ENCODE measurements at places on chromosomes 12 and 14. TPM values are rescaled to one million over a fixed set of nuclear protein-coding genes. Genes with fewer than 3 reads are reported as not detected.

DNA sequence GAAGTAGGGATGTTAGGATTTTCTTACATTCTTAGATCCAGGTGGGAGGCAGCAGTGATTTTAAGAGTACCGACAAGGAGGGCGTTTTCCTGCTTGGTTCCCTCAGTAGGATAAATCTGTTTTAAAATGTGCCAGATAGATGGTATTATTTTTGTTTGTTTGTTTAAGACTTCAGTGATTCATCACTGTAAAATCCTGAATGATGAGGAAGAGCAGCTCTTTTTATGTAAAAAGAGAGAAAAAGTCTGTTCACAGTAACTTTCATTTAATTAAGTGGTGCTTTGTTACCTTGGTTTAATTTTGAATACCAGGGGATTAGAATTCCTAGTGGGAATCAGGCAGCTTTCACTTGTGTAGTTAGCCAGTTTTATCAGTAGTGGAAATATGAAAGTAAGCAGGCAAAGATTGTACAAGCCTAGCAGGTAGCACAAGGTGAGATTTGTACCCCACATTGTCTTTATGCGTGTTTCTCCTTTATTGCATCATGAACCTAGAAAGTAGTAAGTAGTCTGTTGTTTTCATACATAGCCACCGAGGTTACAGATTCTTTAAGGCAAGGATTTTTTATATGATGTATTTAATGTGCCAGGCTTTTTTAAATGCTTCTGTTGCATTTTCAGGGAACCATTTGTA, 349.6 kb downstream of the CCDC91 start:
- no peak for DNase-seq

DNA sequence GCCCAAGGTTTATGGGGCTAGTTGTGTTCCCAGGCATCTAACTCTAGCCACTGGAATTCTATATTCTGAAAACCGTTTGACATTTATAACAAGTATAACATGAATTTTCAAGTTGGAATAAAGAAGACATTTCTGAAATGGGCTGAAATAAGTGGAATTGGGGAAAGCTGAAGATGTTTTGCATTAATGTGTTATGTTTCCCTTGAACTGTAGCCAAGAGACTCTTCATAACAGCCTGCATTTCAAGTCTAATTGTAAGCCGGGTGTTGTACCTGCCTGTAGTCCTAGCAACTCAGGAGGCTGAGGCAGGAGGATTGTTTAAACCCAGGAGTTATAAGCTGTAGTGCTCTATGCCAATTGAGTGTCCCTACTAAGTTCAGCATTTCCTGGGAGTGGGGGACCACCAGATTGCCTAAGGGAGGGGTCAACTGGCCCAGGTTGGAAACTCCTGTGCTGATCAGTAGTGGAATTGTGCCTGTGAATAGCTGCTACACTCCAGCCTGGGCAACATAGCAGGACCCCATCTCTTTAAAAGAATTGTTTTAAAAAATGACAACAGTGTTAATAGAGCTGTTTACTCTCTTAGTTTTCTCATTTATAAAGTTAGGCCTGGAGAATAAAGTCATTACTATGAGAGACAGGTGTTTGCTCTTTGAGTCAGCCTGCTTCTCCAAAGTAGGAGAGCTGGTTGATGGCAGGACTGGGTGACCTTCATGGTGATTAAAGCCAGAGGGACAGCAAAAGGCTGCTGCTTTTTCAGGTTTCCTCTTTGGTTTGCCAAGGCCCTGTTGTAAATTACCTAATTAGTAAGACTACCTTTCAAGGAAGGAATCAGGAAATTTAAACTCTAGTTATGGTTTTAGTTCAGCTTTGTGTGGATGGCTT, 483.6 kb upstream of the RGS6 start:
- no peak for DNase-seq

GRCh38 chr12:101327051-101327450, 47.1 kb downstream of the UTP20 start:
- DNase-seq = no peak

FGF6 gene
- not detected for total RNA-seq

KRT2 gene
- not detected for total RNA-seq

DNA sequence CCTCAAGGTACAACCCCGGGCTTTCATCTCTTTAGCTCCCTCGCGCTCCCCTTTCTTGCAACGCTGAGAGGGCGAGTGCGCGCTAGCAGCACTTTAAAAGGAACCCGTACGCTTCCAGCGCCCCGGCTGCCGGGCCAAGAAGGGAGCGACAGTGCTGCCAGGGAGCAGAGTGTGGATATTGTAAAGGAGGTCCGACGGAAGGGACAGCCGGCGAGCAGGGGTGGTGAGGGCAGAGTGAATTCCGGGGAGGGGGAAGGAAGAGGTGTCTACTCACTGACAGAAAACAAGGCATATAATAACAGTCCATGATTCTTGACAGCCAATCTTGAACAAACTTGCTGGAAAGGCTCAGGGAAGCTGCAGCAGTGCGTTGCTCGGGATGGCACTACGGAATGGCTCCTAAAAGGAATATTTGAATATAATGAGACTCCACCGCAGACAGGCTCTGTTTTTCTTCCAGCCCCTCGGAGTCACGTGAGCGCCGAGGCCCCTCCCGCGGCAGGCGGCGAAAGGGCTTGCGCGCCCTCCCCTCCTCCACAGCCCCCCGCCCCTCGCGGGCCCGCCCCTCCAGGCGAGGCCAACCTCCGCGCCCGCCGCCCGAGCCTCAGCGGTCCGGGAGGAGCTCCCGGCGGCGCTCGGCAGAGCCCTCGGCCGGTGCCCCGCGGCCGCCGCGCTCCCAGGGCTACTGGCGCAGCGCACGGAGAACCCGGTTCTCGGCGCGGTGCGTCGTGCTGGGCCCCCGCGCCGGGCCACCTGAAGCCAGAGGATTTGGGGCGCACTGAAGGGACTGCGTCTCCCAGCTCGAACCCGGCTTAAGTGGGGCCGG, 3.4 kb downstream of the BMP4 start:
- DNase-seq = peak; percentile 41

DNA sequence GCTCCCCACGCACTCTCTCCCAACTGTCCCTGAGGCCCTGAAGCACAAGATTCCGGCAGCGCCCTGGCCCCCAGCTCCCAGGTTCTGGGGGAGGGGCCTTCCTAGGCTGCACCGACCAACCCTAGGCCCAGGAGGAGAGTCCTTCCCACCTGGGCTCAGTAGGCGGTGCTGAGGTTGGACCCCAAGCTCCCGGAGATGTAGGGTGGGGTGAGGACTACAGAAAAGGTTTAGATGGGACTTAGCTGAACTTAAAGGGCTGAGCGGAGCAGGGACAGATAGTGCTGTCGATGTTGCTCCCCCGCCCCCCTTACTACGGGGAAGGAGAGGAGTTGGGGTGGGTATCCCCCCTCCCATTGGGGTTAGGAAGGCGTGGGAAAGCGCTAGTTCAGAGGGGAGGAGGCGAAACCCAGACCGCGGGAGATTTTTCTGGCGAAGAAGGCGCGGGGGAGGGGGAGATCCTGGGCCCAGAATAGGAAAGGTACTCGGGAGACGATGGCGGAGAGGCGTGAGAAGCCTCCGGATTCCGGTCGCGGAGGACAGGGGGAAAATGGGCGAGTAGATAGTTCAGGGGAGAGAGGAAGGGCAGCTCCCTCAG, 4.2 kb upstream of the BAZ2A start:
- peak; percentile 49 for DNase-seq

GRCh38 chr12:29073631-29074239, 75.3 kb upstream of the FAR2 start:
- DNase-seq = no peak

DNA sequence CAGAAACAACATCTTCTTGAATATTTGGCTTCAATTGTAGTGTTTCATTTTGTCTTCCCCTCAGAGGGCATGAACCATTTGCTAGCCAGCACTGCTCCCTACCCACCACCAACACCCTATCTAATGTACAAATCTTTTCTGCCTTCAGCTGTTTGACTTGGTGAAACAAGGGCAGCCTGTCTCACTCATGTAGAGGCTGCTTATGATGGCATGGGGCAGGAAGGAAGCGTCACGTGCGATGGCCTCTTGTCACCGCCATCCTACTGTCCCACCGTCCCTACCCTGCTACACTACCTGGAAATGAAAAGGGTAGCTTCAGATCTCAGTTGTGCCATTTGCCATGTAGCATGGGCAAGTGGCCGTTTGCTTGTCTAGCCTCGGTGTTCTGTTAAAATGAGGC, 29.9 kb upstream of the LRTM2 start:
- DNase-seq = no peak

PKP2 gene
- 0.36 TPM for total RNA-seq

- DNase-seq = no peak
Observed at GRCh38 chr14:101176535-101177205, 273.1 kb upstream of the RTL1 start.

GPR68 gene
- 23.0 TPM for total RNA-seq

CCDC91 gene
- total RNA-seq = 33.9 TPM

- no peak for DNase-seq
Observed at GRCh38 chr12:583251-583869, 79.9 kb downstream of the NINJ2 start.

DNA sequence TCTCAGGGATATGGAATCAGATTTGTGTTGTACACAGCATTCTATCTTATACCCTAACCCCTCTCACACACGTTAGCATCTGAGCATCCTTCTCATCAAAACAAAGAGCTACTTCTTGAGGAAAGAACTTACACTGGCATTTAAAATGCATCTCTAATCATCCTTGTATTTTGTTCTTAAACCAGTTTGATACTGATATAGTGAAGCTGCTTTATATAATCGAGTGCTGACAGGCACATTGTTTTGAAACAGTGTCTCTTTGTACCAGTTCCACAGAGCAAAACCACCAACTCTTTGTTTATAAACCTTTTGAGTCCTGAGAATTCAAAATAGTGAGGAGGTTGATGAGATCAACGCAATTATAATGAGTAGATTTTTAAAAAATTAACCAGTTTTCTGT, 8.8 kb downstream of the GPR33 start:
- no peak for DNase-seq

- DNase-seq = no peak
Observed at GRCh38 chr12:54160089-54160488, 28.7 kb downstream of the SMUG1 start.

TAS2R13 gene
- 1.0 TPM for total RNA-seq

PRH1 gene
- 22.4 TPM for total RNA-seq

Data from activated naive CD8-positive, alpha-beta T cell treated with anti-CD3 and anti-CD28 coated beads, Interleukin-2, amount 10 ng/mL, durations not matched to agents 7 days and 5 days (primary cell).